CD4-positive, alpha-beta T cell treated with Interleukin-17A for 1 hour (primary cell): ENCODE measurements at places on chromosomes 3 and 15.
A peak's percentile ranks its signal among the peaks of the same experiment; 100 is the strongest.

GRCh38 chr3:94210256-94210655 lies 147.4 kb downstream of the NSUN3 start:
- no peak for DNase-seq

GRCh38 chr3:38397320-38397719 lies 50.7 kb downstream of the XYLB start:
- no peak for DNase-seq

DNA sequence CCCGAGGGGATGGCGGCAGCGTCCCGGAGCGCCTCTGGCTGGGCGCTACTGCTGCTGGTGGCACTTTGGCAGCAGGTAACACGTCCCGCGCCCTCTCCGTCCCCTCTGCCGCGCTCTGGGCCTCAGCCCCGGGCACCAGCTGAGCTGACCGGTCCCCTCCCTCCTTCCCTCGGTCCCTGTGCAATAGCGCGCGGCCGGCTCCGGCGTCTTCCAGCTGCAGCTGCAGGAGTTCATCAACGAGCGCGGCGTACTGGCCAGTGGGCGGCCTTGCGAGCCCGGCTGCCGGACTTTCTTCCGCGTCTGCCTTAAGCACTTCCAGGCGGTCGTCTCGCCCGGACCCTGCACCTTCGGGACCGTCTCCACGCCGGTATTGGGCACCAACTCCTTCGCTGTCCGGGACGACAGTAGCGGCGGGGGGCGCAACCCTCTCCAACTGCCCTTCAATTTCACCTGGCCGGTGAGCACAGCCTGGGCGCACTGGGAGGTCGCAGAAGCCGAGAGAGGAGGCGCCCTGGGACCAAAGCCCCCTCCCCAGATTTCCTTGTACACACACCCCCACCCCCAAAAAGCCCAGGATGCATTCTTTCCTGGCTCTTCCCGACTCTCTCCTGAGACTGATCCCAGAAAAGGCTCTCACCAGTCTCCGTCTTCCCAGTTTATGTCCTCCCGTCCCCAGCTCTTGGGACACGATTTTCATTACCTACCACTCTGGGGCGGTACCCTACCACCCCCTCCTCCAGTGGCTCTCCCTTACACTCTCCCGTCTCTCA lies 705 bp downstream of the DLL4 start:
- DNase-seq = no peak

GRCh38 chr3:32202496-32202895 lies 36.0 kb upstream of the CMTM8 start:
- DNase-seq = no peak

DNA sequence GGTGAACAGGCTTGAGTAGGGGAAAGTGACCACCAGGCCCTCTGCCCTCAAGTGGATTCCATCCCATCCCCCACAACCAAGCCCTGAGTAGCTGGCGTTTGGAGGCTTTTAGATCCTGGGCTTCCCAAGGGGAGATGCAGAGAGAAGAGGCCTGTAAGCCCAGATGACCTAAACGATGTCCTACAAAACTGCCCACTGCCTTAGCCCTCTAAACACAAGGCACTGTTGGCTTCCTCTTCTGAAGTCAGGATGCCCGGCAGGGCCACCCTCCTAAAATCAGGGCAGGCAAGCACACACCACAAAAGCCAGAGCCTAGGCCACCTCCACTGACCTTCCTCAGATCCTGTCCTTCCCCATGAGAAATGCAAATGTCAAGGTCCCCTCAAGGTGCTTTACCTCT lies 68.6 kb downstream of the ADCY5 start:
- DNase-seq = no peak

GRCh38 chr3:84175449-84175848 lies 783.3 kb upstream of the CADM2 start:
- DNase-seq = no peak

DNA sequence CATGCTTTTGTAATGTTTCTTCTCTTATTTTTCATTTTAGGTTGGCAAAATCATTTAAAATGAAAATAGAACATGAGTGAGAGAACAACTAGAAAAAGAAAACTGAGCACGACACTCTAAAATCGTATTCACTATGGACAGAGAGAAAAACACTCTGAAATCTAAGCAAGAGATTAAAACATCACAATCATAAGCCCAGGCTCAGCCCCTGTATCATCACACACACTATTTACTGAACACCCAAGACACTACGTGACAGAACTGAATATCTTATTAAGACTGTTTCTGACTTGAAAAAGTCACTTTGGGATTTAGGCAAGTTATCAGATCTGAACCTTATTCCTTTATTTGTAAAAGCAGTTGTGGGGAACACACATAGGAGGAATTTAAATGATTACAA lies 82.6 kb upstream of the PLXND1 start:
- no peak for DNase-seq

DNA sequence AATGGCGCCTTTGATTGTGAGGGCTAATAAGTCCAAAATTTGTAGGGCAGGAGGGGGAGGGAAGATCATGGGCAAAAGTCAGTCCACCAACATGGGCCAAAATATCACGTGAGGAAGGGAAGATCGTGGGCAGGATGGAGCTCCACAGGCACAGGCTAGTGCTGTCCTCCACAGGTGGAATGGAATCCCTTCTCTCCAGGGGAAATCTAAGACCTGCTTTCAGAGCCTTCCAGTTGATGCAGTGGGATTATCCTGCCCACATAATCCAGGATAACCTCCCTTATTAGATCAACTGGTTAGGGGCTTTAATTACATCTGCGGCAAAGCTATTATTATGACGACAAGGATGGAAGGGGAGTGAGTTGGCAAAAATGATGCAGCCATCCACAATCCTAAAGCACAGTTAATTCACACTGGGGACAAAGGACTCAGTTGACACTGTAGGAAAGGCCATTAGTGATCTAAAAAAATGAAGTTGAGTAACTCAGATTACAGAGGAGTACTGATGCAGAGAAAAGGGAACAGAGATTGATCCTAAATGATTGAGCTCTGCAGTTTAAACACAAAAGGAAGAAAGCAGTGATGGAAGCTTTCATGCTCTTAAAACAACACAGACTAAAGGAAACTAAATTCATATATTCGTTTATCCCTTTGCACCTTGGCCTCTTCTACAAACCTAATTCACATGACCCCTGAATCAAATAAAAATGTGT lies 159.8 kb downstream of the AKAP13 start:
- no peak for DNase-seq

DNA sequence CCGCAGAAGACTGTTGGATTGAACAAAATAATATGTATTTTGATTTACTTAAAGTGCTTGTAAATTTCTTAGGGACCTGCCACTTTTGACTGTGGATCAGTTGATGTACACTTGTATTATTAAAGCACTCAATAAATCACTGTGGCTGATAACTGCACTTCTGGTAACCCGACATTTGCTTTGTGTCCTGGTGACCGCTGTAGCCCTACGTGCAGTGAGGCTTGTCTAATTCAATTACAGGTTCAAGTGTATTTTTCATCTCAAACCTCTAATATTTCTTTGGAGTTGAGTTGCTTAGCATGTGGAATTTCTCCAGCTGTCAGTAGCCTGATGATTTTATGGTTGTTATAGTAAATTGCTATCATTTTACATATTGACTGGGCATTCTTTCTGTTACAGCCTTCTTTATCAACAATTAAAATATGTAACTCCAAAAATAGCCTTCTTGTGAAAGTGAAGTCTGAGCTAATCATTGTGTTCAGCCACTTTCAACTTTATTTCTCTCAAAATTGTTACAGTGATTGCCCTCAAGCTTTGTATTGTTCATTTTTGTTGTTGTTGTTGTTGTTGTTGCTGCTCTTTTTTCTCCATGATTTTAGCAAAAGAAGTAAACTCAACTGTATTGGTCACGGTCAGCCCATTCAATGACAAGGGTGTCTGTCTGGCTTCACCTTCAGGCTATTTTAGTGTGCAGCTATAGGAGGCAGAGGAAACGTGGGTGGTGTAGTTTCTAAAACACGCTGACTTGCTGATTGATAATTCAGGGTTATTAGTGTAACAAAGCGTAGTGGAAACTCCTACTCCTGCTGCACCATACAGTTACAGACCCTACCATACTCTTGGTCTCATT lies 215.1 kb upstream of the UBE2E1 start:
- DNase-seq = no peak

- DNase-seq = no peak
Observed at GRCh38 chr15:68384451-68385239, 47.3 kb downstream of the ITGA11 start.

GRCh38 chr3:196694941-196695848 lies 16.9 kb downstream of the CEP19 start:
- DNase-seq = peak; percentile 48

DNA sequence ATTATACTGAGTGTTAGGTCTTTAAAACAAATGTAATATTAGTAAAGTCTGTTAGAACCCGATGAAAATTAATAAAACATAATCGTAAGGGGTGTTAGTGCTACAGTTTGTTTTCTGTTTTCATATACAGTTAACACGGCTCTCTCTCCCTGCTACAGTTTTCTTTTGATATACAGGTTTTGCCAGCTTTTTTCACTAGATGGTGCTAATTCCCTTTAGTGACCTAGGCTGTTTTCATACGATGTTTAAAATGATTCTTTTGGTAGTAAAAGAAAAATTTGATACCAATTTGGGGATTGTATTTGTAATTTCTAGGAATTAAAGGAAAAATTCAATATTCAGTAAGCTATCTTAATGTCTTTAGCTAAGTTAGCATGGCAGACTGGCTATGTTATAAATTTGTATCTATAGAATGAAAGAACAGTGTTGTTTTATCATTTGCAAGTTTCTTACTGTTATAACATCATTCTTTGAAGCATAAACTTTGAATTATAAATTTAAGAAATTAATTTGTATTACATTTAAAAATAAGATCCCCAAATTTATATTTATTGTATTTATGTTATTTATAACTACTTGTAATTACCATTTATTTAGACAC lies 11.5 kb downstream of the APH1B start:
- DNase-seq = peak; percentile 67

DNA sequence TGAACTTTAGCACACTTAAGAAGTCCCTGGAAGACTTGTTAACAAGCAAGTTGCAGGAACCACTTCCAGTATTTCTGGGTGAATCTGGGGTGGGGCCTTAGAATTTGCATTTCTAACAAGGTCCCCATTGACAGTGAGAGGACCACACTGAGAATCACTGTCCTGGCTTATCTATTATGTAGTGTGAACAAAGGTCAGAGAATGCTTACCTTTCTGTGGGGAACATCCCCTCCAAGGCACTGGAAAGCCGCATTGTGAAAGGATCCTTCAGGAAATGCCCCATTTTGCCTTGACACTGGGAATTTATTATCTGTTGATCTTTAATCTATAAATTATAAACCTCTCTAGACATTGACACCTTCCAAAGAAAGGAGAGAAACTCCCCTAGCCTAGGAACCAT lies 74.8 kb downstream of the IGF2BP2 start:
- DNase-seq = no peak

GRCh38 chr15:92949604-92950249 lies 49.6 kb downstream of the CHD2 start:
- DNase-seq = no peak

- DNase-seq = no peak
Observed at GRCh38 chr3:175485436-175485835, 626.3 kb downstream of the NAALADL2 start.

GRCh38 chr15:67085818-67086636 lies 20.6 kb downstream of the SMAD3 start:
- peak; percentile 70 for DNase-seq

GRCh38 chr3:148494451-148494850 lies 203.3 kb upstream of the AGTR1 start:
- no peak for DNase-seq

- DNase-seq = peak; percentile 45
Observed at GRCh38 chr3:32018757-32019564, 37.4 kb downstream of the ZNF860 start.

DNA sequence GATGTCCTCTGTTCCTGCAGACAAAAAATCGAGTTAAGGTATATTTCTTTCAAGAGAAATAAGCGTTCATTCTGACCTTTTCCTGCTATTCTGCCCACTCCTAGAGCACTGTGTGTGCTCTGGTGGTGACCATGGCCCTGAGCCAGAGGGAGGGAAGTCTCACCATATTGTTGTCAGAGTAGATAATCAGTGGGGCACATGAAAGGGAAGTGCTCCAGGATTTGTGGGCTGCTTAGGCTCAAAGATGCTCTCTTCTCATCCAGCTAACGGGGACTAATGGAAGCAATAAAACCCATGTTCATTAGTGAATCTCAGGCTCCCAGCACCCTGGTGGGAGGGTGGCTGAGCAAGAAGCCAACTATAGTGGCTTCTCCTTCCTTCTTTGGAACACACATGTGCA lies 70.7 kb upstream of the EOMES start:
- no peak for DNase-seq
